Amygdala (tissue), 56 donors: ENCODE measurements at places on chromosomes 5 and 9.

GRCh38 chr9:126804696-126805553, at the start of gene ZBTB43:
ZBTB43 (plus strand) TSS chr9:126805040; CDS start chr9:126832510, 27,470 bp downstream.
- peak; percentile 93 for DNase-seq

DNA sequence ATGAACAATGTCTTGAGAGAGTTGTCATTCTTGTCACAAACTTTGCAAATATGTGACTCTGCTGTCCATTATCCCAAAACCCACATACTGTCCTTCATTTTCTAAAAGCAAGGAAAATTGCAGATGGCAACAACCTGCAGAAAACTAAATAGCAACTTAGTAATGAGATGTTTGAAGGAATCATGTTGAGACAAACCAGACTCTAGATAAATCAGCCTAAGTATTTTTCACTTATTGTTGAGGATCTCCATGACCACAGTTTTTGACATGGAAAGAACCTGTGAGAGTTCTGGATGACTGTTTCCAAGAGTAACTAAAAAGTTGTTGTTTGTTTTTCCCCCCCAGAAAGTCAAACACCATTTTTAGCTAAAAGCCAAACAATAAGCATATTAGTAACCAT, 535.2 kb upstream of the ZNF608 start:
- no peak for DNase-seq

GRCh38 chr5:64125521-64125920, 40.1 kb upstream of the RNF180 start:
- no peak for DNase-seq

- DNase-seq, result no peak
These were observed 34.9 kb upstream of the N4BP3 start for GRCh38 chr5:178078197-178079010.

DNA sequence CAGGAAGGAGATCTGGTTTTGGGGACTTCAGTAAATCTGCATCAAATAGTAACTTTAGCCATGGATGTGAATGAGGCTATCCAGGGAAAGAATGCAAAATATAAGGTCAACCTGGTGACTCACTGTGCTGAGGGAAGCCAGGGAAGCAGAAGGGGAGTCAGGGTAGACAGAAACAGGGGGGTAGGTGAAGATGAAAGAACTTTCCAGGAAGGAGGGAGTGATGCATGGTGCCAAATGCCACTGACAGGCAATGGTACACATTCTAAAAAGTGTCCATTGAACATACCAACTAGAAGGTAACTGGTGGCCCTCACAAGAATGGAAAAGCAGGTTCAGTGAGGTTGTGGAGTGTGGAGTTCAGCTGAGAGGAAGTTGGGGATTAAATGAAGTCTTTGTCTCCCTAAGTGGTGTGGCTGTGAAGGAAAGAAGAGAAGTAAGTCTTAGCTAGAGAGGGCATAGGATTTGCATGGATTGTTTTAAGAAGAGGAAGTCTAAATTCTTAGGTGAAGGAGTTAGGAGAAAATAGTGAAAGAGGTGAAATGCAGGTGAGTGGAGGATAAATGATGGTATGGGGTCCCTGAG, 35.5 kb downstream of the PALM2AKAP2 start:
- DNase-seq, result no peak

GRCh38 chr9:121866927-121867326, 215.5 kb downstream of the DAB2IP start:
- no peak for DNase-seq

GRCh38 chr5:65861830-65862241, 64.5 kb upstream of the ERBIN start:
- DNase-seq, result no peak

GRCh38 chr9:36970007-36970888, 63.8 kb downstream of the PAX5 start:
- DNase-seq, result no peak

DNA sequence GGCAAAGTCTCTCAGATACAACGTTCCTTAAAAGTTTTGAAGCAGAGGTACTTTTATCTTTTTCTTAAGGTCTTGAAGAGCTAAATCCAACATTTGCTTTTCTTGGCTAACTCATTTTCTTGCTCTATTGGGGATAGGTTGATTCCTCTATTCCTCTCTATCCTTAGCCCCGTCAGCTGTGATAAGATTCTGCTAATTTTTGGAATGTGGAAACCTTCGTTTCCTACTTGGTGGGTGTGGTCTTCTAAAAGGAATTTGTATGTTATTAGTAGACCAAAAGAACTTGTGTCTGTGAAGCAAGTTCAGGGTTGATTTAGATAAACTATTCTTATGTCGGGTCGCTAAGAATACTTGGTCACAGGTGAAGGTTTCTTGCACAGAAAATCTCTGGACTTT, 308.6 kb downstream of the ADAMTS6 start:
- no peak for DNase-seq

DNA sequence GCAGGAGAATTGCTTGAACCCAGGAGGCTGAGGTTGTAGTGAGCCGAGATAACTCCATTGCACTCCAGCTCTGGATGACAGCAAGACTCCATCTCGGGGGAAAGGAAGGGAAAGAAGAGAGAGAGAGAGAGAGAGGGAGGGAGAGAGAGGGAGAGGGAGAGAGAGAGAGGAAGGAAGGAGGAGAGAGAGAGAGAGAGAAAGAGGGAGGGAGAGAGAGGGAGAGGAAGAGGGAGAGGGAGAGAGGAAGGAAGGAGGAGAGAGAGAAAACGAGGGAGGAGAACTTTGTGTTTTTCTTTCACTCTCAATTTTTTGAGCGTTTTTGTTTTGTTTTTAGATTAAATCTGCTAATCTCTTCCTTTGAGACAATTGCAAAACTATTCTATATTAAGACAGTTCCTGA, 46.9 kb downstream of the SPEF2 start:
- DNase-seq, result no peak

- no peak for DNase-seq
These were observed 2.6 kb upstream of the GZMK start for GRCh38 chr5:55021410-55021809.

GRCh38 chr5:151288180-151288579, 15.4 kb downstream of the SLC36A3 start:
- no peak for DNase-seq

DNA sequence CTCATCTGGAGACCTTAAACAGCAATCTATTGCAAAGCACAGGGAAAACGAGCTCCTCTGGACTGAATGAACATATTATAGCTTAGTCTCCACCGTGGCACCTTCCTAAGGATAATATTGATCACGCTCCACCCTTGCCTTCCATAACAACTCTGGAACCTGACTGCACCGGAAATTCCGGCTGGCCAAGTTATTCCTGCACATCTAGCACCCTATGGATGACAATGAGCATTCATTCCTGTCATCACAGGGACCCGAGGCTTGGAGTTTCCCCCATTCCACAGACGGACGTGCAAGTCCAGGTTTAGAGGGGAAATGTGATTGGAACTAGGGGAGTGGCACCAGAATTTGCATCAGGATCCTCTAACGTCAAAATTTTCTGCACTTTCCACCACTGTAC, 27.5 kb downstream of the STK10 start:
- DNase-seq, result no peak

DNA sequence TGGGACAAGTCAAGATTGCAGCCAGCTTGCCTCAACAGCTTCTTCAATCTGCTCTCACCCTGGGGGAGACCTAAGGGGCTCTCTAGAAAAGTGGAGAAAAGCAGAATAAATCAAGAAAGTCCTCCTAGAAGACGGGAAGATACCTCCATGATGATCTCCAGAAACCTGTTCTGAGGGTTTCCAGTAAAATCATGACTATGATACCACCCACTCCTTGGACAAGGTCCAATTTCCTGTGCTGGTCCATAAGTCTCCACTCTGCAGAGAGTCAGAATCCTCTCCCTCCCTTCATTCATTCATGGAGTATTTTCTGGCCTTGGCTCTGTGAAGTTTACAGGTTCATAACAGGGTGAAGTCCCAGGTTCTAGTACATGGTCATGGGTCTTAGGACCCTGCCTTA, 168.6 kb downstream of the SLC12A2 start:
- DNase-seq, result no peak

- no peak for DNase-seq
These were observed 98.9 kb downstream of the CFAP95 start for GRCh38 chr9:69919461-69920061.

- no peak for DNase-seq
These were observed 11.0 kb upstream of the SH3RF2 start for GRCh38 chr5:145925353-145925752.

- DNase-seq, result no peak
These were observed 139.3 kb upstream of the FBXL17 start for GRCh38 chr5:108521011-108521700.

DNA sequence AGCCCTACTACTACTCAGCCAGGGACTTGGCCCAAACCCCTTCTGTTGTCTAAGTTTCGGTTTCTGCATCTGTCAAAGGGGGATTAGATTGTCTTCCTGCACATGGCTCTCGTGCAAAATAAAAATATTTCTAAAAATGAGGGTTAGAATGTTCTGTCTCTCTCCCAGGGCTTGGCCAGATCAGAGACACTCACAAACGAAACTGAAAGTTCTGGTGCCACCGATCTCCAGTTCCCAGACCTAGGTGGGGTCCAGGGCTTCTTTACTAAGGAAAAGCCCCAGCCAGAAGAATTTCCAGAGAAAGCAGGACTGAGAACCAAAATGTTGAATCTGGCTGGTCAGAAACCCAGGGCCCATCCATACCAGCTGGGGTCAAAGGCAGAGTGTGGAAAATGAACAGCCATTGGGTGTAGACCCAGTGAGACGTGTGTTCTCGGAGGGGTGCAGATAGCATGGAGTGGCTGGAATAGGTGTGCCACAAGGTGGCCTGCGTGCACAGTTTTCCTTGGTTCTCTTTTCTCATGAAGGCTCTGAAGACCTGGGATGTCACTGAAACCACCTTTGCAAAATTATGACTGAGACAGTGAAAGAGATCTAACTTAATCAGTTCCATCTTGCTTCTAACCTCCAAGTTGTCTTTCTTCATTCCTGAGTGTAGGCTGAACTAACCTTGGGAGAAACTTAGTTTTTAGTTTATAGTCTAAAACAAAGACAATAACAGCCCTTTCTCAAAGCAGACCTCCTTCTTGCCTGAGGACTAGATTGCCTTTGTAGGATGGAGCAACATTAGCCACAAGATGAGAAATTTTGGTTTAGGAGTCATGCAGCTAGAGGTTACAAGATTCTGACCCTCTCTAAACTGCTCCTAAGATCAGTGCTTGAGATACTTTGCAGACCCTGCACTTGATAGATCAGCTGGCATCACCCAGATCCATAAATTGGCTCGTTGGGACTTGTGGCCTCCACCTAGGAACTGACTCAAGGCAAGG, 2.3 kb upstream of the SLC23A1 start:
- no peak for DNase-seq

DNA sequence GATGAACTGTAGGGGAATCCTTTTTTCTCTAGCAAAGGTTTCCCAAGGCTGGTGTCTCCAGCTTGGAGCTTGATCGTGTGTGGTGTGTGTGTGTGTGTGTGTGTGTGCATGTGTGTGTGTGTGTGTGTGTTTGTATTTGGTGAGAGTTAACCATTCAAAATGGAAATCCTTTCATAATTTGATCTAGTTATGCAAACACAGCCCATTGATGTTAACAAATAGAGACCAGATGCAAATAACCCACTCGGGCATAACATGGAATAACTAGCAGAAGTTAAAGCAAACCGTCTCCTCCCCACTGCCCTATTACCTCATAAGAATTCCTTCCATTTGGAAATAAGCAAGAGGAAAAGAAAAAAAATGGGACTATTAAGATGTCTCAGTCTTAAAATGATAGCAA, 24.9 kb upstream of the ZSWIM6 start:
- DNase-seq, result no peak

DNA sequence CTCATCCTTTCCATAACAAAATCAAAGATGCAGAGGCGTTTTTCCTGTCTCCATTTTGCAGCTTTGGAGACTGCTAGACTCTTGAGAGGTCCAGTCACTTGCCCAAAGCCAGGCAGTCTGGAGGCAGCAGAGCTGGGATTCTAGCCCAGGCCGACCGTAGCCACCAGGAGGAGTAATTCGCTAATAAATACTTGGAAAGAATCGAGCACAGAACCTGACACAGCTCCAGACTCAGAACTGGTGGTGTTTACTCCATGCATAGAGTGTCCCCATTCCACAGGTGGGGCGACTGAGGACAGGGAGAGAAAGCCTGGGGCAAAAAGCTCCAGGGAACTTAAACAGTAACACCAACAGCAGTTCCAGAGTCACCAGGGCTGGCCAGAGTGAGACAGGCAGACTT, 10.7 kb upstream of the CERCAM start:
- no peak for DNase-seq

GRCh38 chr5:117504305-117504704, 929.7 kb upstream of the SEMA6A start:
- no peak for DNase-seq

DNA sequence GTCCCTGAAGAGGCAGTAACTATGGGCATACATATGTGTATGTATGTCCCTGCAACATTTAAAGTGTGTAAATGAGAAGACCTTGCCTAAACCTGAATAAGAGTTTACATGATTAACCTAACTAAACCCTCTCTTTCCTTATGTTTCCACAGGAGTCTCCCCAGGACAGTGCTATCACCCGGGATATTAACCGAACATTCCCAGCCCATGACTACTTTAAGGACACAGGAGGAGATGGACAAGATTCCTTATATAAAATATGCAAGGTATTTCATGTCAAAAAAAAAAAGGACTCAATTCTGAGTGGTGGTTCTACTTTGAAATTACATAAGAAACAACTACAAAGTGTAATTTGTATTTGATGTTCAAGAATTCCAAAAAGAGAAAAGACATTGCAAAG, 31.7 kb downstream of the GPR21 start:
- no peak for DNase-seq

DNA sequence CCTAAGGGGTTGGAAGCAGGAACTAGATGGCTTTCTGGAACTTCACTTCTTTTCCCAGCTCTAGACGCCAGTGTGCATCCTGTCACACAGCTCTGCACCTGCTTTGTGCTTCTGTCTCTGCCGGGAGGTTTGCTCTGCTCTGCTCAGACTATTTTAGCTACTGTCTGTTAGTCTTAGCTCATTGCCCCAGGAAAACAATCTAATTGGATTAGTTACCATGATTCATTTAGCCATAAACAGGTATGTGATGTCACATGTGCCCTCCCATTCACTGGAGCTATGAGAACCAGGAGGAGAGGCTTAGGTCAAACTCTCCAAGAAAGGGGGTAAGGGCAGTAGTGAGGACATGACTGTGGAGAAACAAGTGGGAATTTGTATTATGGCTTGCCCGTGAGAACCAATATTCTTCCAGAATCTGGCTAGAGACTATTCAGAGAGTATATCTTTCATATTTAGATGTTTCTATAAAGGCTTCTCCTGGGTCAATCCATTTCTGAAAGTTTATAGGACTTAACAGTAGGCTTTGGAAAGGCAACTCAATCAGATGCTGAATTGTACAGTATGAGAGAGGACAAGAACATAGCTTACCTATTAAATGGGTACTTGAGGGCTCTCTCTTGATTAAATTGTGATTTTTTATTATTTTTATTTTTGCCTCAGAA, 22.4 kb upstream of the NREP start:
- no peak for DNase-seq

- DNase-seq, result no peak
These were observed 42.1 kb downstream of the UBQLN1 start for GRCh38 chr9:83665580-83666200.

- no peak for DNase-seq
These were observed 435.7 kb downstream of the MAT2B start for GRCh38 chr5:163941079-163941478.

DNA sequence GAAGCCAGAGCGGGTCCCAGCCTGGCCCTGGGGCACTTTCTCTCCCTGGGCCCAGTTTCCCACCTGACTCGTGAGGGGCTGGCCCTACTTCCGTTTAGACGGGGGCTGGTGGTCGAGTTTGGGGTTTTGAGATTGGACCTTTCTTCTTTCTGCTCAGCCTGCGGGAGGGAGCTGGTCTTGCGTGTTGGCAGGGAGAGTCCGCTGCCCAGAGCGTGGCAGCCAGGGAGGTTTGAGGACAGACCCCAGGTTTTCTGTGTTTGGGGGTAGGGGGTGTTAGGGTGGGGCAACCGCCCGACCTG, 6.0 kb upstream of the PITX1 start:
- no peak for DNase-seq
